ENCODE measurements at places on chromosomes 5 and 9.

- no peak for DNase-seq
Observed at GRCh38 chr5:76406673-76407072, 3.6 kb downstream of the IQGAP2 start.

GRCh38 chr5:168779333-168779732 lies 200.2 kb upstream of the PANK3 start:
- no peak for DNase-seq

GRCh38 chr9:68678430-68678829 lies 26.6 kb upstream of the PIP5K1B start:
- DNase-seq = no peak

DNA sequence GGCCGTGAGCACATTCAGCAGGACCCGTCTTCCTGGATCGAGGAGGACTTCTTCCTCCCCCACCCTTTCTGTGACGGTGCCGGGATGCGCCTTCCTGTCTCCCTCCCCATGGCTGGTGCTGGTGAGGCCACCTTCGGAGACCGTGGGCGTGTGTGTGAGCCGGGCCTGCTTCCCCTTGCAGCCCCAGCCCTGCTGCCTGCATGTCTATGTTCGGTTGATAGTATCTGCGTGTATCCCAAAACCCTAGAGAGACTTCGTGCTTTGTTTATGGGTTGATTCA lies 12.8 kb downstream of the CEP72 start:
- no peak for DNase-seq

- DNase-seq = no peak
Observed at GRCh38 chr5:60210810-60211209, 317.3 kb upstream of the PDE4D start.

DNA sequence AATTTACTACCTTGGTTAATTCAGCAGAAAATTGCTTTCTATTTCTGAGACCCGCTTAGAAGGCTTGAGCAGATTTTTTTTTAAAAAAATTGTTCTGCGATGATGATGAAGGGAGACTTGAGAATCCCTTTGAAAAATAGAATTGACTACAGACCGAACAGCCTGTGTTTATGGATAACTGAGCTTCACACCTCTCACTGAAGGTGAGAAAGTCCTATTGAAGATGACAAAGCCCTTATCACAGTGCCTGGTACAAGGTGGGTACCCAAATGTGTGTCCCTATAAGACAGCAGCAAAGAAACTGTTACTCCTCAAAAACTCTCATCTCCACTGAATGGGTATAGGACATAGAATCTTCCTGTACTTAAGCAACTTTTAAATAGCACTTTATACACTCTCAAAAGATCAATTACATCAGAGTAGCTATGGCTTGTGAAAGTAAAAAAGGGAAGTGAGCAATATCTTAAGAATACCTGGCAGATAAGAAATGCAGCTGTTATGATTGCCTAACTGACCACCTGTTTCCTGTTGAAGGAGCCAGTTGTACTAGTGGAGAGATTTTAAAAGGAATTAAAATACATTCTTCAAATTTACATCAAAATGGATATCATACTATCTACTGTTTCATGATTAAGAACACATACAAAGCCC lies 419.7 kb downstream of the CHSY3 start:
- no peak for DNase-seq

GRCh38 chr9:96133321-96134021 lies 168.5 kb downstream of the HSD17B3 start:
- no peak for DNase-seq

DNA sequence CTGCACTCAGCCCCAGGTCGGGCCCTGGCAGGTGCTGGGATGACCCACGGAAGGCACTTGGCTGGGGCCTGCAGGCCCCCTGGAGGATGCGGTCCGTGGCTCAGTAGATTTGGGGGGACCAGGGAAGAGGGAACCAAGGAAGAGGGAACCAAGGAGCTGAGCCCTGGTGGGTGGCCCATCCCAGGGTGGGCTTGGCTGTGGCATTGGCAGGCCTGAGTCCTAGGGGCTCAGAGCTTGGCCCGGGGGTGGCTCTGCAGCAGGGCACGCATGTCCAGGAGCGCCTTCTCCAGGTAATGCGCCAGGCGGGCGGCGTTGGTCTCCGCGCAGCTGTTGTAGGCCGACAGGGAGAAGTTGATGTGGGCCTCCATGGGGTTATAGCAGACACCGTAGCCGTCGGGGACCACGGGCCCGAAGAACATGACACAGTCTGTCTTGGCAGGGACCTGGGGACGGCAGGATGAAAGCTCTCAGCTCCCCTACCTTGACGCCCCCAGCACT lies 14.3 kb downstream of the DOLPP1 start:
- DNase-seq = no peak

DNA sequence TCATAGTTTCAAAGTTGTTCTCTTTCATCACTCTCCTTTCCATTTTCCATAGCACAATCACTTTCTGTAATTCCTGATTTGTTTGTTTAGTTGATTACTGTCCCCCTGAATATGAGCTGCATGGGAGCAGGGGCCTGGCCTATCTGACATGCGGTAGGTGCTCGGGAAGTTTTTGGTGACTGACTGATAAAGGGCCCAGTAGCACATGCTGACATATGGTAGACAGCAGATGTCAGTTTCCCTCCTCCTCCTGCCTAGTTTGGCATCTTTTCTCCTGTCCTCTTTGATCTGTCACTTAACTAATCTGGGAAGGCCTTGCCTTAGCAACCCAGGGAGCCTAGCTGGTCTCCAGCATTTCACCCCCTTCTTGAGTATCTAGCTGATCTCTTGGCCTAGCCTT lies 14.4 kb downstream of the GALNT12 start:
- no peak for DNase-seq

DNA sequence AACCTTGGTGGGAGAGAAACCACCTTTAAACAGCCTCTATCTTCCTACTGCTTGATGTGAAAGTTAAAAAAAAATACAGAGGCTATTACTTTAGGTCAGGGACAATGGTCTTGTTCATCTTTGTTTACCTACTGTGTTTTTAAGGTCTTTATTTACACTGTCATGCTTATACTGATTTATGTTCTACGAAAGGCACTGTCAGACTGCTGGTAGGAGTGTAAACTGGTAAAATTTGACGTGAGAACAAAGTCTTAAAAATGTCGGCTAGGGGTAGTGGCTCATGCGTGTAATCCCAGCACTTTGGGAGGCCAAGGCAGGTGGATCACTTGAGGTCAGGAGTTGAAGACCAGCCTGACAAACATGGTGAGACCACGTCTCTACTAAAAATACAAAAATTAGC lies 42.1 kb upstream of the ELOVL7 start:
- no peak for DNase-seq

GRCh38 chr9:132670457-132671391 lies at the start of gene GTF3C4:
GTF3C4 (plus strand) TSS chr9:132670464; CDS start chr9:132670599, 135 bp downstream.
- DNase-seq = peak; percentile 50

DNA sequence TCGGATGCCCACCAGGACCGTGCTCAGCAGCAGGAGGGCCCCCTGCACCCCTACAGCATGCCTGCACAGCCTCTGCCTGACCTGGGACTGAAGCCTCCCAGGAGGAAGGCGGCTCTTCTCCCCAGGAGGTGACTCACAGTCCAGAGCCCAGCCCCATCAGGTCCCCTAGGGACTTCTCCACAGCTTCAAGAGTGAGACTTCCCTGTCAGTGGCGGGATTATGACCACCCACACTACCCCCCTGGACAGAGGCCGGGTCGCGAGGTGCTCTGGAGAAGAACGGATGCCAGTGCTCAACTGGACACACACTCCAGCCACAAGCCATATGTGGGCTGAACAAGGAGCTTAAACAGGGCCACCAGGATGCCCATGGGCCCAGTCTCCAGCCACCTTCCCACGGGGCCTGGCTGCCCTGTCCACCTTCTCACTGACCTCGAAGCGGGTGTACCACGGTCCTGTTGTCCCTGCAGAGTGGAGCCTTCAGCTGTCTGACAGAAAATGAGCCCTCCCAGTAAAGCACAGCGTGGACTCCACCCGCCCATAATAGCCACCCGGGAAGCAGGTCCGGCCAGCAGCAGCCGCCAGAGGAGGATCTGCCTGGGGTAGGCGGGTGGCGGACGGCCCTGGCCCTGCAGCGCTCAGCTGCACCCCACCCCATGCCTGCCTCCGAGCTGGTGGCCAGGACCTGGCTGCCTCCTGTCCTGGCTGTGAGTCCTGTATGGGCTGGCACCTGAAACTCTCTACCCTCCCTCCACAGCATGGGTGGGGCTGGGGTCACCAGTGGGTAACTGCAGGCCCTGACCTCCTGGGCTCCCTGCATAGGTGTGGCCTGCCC lies 54.7 kb downstream of the SEMA4D start:
- DNase-seq = peak; percentile 45

DNA sequence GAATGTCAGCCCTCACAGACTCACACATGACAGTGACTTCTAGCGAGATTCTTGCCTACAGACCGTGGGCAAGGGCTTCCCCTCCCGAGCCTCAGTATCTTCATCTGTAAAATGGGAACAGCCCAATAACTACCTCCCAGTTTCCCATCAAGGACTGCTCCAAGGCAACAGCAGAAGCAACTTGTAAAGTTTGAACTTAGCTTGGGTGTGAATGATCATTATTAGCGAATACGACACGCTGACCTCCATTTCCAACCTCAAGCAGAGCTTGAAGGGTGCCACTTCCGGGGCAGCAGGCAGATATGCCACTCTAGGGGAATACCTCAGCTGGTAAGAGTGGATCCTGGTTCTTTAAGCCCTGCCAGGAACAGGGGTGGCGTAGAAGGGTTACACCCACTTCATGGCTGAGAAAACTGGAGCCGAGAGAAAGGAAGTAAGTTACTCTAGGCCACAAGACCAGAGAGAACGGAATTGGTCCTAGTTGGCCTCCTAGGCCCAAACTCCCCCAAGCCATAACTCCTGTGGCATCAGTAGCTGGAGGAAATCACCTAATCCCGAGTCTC lies 2.0 kb downstream of the RNF44 start:
- no peak for DNase-seq

DNA sequence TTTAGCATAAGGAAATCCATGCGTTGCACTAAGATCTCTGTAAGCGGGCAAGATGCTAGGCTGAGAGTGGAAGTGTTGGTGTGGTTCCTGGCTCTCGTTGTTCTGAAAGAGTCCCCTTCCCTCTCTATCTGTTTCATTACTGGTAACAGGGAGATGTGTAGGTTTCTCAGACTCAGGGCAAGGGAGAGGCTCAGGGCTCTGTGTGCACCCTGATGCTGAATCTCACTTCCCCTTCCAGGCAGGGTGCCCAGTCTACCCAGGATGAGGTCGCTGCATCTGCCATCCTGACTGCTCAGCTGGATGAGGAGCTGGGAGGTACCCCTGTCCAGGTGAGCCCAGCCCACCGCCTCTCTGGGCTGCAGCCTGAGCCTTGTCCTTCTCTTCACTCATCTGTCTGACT lies 45.7 kb downstream of the STOM start:
- no peak for DNase-seq

GRCh38 chr5:162392336-162392735 lies 324.8 kb downstream of the GABRG2 start:
- DNase-seq = no peak

- no peak for DNase-seq
Observed at GRCh38 chr9:5438301-5439162, 807 bp upstream of the PLGRKT start.

- no peak for DNase-seq
Observed at GRCh38 chr5:27087747-27088146, 49.4 kb upstream of the CDH9 start.

DNA sequence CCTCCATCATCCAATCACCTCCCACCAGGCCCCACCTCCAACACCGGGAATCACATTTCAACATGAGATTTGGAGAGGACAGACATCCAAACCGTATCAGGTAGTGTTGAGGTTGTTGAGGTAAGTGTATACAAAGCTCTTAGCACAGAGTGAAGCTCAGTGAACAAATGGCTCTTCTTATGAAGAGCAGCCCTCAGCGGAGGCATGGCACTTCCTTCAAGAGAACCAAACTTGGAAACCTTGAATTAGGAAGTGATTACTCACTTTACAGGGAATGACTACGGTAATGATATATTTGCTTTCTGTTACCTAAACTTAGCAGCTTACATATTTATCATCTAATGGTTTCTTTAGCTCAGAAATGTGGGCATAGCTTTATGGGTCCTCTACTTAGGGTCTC lies 92.8 kb downstream of the IQGAP2 start:
- DNase-seq = no peak

DNA sequence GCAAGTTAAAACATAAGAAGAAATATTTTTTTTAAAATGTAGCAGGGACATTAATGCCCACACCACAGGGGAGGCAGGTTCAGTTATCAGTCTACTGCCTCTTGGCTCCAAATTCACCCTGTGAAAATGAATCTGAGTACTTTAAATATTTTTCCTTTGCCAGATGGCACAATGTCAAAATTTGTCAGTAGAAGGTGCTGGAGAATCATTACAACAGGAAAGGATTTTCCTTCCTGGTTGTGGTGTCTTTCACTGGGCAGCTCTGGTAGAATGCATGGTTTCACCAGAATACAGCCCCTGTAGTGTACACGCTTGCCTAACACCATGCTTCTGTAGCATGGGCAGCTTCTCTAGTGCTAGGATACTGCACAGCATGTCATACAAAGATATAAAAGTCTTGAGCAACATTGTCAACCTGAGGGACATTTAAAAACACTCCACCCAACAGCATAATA lies 9.7 kb upstream of the SREK1 start:
- DNase-seq = no peak

GRCh38 chr5:54757541-54757940 lies 227.9 kb downstream of the ESM1 start:
- DNase-seq = no peak

All from GM03348 (cell line).